ENCODE measurements at places on chromosomes 11 and 22.

DNA sequence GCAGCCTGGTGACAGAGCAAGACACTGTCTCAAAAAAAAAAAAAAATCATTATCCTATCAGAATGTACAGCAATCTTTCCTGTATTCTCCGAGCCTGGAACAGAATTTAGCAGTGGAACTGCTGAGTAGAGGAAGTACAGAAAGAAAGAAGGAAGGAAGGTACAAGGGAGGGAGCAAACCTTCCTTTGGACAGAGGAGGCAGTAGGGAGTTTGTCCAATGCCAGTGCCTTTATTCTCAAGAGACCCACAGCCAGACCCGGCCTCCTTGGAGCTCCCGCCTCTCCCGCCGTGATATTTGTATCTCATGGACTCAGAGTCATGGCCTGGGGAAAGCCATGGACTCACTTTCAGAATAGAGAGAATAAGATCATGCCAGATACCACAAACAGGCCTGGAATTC, 37.7 kb upstream of the LRRC55 start:
- no peaks in the 10 kb centered on the region for H3K27me3 ChIP-seq
- no peak overlapping the region for H3K4me3 ChIP-seq
- H3K4me1 ChIP-seq = no peaks in the 10 kb centered on the region
- H3K36me3 ChIP-seq = no peaks in the 10 kb centered on the region
- DNase-seq = no peak

DNA sequence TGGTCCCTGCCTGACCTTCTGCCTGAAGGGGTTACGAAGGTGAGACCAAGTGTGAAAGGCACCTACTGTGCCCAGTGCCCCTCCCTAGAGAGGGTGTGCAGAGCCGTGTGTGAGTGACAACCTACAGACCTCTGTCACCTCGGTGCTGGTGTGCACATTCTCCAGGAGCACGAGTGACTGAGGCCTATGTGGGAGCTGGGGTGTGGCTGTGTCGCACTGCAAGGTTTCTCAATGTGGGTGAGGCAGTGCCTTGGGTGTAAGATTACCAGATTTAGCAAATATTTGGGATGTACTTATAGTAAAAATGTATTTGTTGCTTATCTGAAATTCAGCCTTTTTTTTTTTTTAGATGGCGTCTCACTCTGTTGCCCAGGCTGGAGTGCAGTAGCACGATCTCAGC, 5.6 kb downstream of the STARD10 start:
- H3K4me3 ChIP-seq = no peak overlapping the region
- H3K36me3 ChIP-seq = no peaks in the 10 kb centered on the region
- H3K27me3 ChIP-seq = no peaks in the 10 kb centered on the region
- DNase-seq = no peak

DNA sequence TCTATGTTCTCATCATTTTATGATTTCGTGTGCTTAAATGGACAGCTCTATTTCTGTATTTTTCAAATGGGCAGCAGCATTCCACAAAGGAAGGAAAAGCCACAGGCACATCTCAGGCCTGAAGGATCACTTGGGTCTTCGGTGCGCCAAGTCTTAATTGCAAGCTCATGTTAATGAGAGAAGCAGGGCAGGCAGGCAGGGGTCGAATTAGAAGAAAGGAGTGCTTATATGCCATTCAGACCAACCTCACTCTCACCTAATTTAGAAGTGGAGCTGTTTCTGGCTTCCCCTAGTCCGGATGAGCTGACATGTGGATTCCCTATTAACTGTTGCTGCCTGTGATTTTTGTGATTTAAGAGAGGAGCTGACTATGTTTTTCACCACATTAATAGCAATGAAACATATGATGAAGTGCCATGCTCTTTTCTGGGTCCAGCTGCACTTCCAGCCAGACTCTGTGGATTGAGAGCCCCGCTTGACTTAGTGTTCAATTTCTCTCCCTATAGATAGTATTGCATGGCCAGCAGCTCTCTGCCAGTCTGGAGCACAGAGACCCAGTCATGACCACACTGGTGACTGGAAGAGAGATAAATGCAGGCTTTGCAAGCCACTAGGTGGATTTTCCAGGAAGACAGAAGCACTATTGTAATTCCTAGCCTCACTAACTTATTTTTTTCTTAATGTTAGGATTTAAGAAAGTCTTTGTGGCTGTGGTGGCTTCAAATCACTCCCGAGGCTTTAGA, 373.9 kb upstream of the FAT3 start:
- no peak overlapping the region for H3K27ac ChIP-seq
- H3K4me3 ChIP-seq = no peak overlapping the region
- no peaks in the 10 kb centered on the region for H3K27me3 ChIP-seq

- no peaks in the 10 kb centered on the region for H3K27me3 ChIP-seq
- H3K27ac ChIP-seq = no peak overlapping the region
- peaks cover 7% of the 10 kb centered on the region for H3K4me1 ChIP-seq
- H3K36me3 ChIP-seq = peaks cover 10% of the 10 kb centered on the region
- peak; percentile 83 for DNase-seq
Observed at GRCh38 chr22:50247748-50248147, 2.9 kb upstream of the TUBGCP6 start.

GRCh38 chr11:121063728-121064127, 37.3 kb upstream of the TECTA start:
- no peaks in the 10 kb centered on the region for H3K4me1 ChIP-seq
- H3K4me3 ChIP-seq = no peak overlapping the region
- H3K36me3 ChIP-seq = peaks cover 18% of the 10 kb centered on the region
- no peaks in the 10 kb centered on the region for H3K27me3 ChIP-seq
- H3K27ac ChIP-seq = no peak overlapping the region
- DNase-seq = no peak

DNA sequence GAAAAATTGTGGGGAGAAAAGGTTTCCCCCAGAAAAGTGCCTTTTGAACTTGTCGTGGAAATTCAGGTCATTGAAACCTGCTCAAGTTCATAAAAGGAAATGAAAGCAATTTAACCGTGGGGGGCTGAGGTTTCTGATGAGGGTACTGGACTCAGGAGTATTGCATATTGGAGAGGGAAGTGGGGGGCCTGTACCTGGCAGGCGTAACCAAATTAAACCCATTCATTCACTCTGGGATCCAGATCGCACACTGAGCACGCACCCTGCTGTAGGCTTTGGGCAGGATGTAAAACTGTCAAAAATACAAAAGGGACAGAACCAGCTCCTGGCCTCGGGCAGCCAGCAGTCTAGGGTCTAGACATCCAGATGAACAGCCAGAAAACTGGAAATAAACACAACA, 1517.4 kb downstream of the BRD1 start:
- no peaks in the 10 kb centered on the region for H3K36me3 ChIP-seq
- no peak for DNase-seq
- H3K4me1 ChIP-seq = no peaks in the 10 kb centered on the region
- no peak overlapping the region for H3K27ac ChIP-seq
- H3K4me3 ChIP-seq = no peak overlapping the region
